ENCODE measurements at places on chromosomes 2 and 18.
A peak's percentile ranks its signal among the peaks of the same experiment; 100 is the strongest.

- DNase-seq, result no peak
These were observed 166.0 kb downstream of the AGAP1 start for GRCh38 chr2:235659767-235660322.

GRCh38 chr18:56598422-56598821, 40.0 kb downstream of the TXNL1 start:
- no peak for DNase-seq

DNA sequence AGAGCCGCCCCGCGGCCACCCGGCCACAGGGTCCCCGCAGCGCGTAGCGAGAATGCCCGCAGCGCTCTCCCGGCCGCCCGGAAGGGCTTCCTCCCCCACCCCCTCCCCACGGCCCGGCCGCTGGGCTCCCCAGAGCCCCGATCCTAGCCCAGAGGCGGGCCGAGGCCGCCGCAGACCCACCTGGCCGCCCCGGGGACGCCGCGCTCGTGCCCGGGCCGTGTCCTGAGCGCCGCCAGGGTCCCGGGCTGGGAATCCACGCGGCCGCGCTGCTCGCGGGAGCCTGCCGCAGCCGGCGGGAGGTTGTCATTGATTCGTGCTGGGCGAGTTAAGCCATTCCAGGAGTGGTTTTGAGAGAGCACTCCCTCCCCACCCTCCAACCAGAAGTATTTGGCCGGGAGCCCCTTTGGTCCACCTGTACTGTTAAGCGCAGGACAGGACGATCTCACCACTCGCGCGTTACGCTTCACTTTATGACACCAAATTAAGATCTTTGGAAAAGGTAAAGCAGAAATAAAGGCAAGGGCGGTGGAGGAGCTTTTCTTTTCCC, 206.4 kb upstream of the SMAD2 start:
- peak; percentile 10 for DNase-seq

- DNase-seq, result no peak
These were observed 20.3 kb downstream of the TRAPPC12 start for GRCh38 chr2:3399829-3400228.

- peak; percentile 65 for DNase-seq
These were observed at the start of gene HSBP1L1 for GRCh38 chr18:79964330-79965118. Gene HSBP1L1 (plus strand): TSS chr18:79964643. CDS start chr18:79964736, 93 bp downstream.

- no peak for DNase-seq
These were observed 207.2 kb downstream of the VAPA start for GRCh38 chr18:10121028-10121427.
